Calu3 (cell line): ENCODE measurements at places on chromosomes 16 and 17. TPM values are rescaled to one million over a fixed set of nuclear protein-coding genes. Genes with fewer than 3 reads are reported as not detected.

DNA sequence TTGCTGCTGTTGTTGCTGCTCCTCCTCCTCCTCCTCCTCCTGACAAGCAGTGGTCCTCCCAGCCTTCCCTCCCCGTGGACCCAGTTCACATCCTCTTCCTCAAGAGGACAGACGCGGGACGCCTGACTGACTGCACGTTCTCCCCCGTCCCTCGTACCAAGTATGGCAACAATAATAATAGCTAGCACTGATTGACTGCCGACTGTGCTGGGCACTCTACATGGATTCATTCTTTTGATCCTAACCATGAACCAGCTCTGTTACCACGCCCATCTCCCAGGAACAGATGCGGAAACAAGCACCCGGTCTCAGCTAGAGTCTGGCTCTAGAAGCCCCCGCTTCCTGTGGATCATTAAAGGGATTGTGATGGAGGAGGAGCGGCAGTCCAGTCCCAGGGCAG, 78.0 kb downstream of the GNAO1 start:
- no peaks in the 10 kb centered on the region for H3K36me3 ChIP-seq
- H3K27ac ChIP-seq: no peak overlapping the region
- no peak for DNase-seq
- H3K4me1 ChIP-seq: no peaks in the 10 kb centered on the region
- no peak overlapping the region for H3K4me3 ChIP-seq

GDPD3 gene
- 7.8 and 9.4 TPM in 2 replicates for total RNA-seq

CDH16 gene
- not detected in 2 replicates for total RNA-seq

- H3K36me3 ChIP-seq: no peaks in the 10 kb centered on the region
- no peaks in the 10 kb centered on the region for H3K4me1 ChIP-seq
- no peak overlapping the region for H3K4me3 ChIP-seq
These were observed 140.2 kb upstream of the CIBAR2 start for GRCh38 chr16:85252461-85252860.

ELMO3 gene
- total RNA-seq: 31.9 and 43.2 TPM in 2 replicates

MYOCD gene
- total RNA-seq: 0.10 TPM in 1 of 2 replicates, not detected in the other

DNA sequence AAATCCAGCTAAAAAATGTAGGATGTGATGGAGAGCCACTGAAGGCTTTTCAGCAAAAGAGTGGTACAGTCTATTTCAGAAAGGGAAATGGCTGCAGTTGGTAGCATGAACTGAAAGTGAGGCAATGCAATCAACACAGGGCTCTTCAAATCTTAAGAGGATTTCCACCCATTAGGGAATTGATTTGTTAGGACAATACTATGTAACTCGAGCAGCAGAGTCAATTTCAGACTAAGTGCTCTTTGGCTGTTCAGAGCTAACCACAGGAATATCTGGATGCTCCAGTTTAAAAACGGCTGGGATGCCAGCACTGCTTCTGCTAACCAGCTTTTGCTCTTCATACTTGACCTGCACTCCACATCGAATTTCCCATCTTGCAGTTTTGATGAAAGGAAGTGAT, 24.6 kb downstream of the CACNG1 start:
- H3K36me3 ChIP-seq: no peaks in the 10 kb centered on the region
- no peak overlapping the region for H3K4me3 ChIP-seq
- no peaks in the 10 kb centered on the region for H3K4me1 ChIP-seq
- no peak for DNase-seq
- H3K27ac ChIP-seq: no peak overlapping the region

- peaks cover 46% of the 10 kb centered on the region for H3K27me3 ChIP-seq
- no peak overlapping the region for H3K27ac ChIP-seq
- H3K4me3 ChIP-seq: no peak overlapping the region
- DNase-seq: no peak
These were observed 365.4 kb downstream of the XYLT1 start for GRCh38 chr16:17105239-17105797.

NLGN2 gene
- 13.9 and 14.6 TPM in 2 replicates for total RNA-seq

GRCh38 chr16:9296271-9296590, 204.8 kb downstream of the HAPSTR1 start:
- peaks cover 9% of the 10 kb centered on the region for H3K4me1 ChIP-seq
- no peaks in the 10 kb centered on the region for H3K36me3 ChIP-seq
- no peak overlapping the region for H3K27ac ChIP-seq
- no peak for DNase-seq

- H3K4me1 ChIP-seq: peaks cover 8% of the 10 kb centered on the region
- H3K4me3 ChIP-seq: no peak overlapping the region
- H3K36me3 ChIP-seq: no peaks in the 10 kb centered on the region
- DNase-seq: no peak
- H3K27me3 ChIP-seq: peaks cover 23% of the 10 kb centered on the region
These were observed 16.4 kb downstream of the CDH13 start for GRCh38 chr16:82643136-82643535.

DNA sequence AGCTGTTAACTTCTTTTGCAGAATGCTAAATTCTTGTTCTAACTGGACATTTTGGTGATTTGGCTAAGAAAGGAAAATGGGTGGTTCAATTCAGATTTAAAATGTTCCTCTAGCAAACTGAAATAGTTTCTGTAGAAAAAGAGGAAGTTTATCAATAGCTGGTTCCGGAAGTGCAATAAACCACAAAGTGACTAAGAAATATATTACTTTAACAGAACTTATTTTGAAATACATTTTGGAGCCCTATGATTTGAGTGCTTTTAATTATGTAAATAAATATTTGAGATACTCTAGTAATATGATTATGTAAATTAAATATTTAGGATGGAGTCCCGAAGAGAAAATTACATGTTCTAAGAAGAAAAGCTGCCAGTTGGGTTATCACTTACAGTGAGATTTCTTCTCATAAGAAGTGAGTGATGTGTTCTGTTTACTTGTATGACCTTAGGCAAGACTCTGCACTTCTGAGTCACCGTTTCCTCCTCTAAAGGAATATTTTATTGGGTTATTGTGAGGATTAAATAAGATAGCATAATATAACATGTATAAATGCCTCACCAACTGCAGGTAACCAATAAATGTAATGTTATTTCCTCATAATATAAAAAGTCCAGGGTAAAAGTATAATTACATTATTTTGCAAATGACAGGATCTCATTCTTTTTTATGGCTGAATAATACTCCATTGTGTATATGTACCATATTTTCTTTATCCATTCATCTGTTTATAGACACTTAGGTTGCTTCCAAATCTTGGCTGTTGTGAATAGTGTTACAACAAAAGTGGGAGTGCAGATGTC, at the start of gene EVI2B:
TSS of gene EVI2B (minus strand) at position 73 of the 800 bp plus-strand sequence. CDS start 8,445 bp downstream, outside the sequence.
- H3K27ac ChIP-seq: peak within 1 kb of the TSS; percentile 15
- H3K27me3 ChIP-seq: no peaks in the 10 kb centered on the region
- no peak for DNase-seq

DNA sequence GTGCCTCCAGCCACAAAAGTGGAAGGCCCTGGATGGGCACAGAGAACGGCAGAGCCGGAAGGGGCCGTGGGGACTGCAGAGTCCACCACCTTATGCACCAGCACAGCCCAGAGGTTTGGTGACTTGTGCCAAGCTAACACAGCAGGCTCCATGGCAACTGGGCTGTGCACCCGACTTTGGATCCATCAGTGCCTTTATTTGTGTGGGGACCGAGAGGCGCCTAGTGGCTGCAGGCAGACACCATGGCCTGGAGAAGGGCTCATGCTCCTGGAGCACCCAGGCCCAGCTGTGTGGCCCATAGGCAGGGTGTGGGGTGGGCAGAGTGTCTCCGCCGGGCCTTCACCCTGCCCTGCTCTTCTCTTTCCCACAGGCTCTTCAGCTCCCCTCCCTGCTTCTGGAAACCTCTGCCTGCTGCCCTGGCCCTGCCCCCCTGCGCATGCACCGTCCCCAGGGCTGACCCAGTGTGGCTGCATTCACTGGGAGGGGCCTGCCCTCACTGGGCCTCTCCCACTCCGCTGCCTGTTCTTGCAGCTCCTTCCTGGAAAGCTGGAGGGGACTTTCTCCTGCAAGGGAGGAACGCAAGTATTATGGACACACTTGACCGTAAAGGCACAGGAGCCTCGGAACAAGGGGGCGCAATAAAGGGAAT, 10.1 kb downstream of the C16orf90 start:
- no peaks in the 10 kb centered on the region for H3K27me3 ChIP-seq
- DNase-seq: no peak
- no peak overlapping the region for H3K4me3 ChIP-seq
- H3K36me3 ChIP-seq: peaks cover 54% of the 10 kb centered on the region
- no peaks in the 10 kb centered on the region for H3K4me1 ChIP-seq

DNA sequence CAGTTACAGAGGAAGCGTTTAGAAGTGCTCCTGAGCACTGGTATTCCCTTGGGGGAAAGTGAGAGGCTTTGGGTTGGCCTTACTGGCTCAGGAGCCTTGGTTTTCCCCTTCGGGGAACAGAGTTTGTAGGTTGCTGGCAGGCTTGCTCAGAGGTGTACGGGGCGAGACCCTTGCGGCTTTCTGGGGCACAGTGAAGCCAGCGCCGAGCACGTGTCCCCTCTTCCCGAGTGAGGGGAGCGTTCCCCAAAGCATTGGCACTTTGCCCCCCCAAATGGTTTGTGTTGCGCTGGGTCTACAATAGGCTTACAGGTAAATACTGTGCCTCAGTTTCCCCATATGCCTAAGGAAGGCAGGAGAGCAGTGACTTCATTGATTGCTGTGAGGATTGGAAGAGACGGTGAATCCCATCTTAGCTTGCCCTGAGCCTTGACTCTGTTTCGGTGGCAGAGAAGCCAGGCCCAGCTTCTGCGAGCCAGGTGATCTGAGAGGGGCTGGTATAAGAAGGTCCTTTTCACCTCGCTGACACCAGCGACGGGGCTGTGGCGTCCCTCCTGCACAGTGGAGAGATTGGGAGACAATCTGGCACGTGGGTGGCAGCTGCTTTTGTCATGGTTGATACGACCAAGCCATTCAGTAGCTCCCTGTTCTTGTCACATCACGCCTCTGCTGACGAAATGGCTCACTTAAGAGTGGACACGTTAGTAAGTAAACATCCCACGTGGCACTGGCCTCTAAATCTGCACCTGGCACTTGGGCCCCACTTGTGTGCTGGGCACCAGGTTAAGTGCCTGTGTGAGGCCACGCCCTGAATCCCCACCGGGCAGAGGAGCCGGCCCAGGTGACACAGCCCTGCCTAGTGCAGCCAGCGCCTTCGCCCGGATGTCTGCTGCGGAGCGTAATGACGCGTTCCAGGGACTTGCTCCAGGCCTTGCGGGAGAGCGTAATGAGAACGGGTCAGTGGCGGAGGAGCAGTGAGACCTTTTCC, 55.0 kb downstream of the MEAK7 start:
- H3K4me3 ChIP-seq: no peak overlapping the region
- no peaks in the 10 kb centered on the region for H3K27me3 ChIP-seq

DNA sequence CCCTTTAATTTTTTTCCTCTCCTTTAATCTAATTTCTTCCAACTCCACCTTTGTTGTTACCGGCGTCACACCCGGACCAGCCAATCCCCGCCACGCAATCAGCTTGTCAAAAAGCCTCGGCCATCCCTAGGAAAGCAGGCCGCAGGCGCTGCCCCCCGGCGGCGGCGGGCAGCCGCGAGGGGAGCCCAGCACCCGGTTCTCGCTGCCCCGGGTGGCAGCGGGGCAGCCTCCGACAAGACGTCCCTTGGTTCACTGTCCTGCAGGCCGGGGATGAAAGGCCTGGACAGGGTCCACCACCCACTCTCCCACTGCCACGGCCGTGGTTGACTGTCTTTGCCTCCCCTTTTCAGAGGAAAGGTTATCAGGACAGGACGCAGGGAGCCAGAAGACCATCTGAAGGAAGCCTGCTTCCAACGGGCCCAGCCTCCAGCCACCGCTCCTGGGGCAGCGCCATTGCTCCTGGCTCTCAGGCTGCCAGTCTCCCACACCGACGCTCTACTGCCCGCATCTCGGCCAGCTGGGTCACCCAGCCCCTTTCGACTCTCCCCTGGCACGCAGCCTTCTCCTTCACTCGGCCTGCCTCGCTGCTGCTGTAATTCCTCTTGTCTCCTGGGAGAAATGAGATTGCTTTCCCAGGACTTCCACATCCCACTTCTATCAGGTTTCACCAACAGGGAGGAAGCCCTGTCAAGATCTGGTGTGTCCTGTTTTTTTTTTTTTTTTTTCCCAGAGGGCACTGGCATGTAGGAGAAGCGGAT, 2.8 kb upstream of the UBTF start:
- peak overlapping the region; percentile 86 for H3K4me3 ChIP-seq
- peaks cover 28% of the 10 kb centered on the region for H3K4me1 ChIP-seq
- no peaks in the 10 kb centered on the region for H3K27me3 ChIP-seq
- DNase-seq: peak; percentile 81

DNA sequence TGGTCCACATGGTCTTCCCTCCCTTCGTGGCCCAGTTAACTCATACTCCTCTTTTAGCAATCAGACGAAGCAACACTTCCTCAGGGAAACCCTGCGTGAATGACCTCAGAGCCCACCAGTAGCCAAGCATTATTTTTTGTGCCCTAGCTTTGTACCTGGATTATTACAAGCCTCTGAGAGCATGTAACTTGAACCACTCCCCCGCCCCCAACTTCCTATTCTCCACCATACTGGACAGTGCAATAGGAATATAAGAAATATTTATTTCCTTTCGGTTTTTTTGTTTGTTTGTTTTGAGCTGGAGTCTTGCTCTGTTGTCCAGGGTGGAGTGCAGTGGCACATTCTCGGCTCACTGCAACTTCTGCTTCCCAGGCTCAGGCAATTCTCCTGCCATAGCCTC, 2.9 kb downstream of the CPPED1 start:
- peaks cover 8% of the 10 kb centered on the region for H3K4me1 ChIP-seq
- no peaks in the 10 kb centered on the region for H3K27me3 ChIP-seq
- no peak overlapping the region for H3K27ac ChIP-seq
- H3K4me3 ChIP-seq: no peak overlapping the region
- H3K36me3 ChIP-seq: peaks cover 4% of the 10 kb centered on the region

DNA sequence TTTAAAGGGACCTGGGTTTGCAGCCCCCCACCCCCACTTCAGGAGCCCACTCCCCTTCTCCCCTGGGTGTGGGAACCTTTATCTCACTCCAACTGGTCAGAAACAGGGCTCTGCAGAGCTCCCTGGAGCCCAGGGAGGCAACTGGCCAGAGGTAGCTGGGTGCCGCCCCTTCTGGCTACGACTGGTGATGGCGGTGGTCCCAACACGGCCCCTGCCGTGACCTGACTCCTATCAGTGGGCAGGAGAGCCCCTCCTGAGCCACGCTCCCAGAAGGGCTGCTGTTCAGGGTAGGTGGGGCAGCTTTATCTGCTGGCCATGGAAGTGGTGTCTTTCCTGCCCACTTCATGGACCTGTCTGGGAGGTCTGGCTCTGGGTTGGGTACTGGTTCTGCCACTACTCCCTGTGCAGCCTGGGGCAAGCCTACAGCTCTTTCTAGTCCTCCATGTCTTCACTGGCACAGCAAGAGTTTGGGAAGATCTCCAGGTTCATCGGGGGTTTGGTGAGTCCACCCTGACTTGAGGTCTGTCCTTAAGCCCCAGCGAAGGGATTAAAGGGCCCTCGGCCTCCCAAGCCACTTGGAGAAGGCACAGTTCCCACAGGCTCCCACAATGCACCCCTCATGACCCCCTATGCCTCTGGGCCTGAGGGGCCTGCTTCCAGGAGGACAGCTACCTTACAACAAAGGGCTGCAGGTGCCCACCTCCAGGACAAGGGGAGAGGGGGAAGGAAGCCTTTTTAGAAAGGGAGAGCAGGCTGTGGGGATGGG, 5.5 kb upstream of the SREBF1 start:
- no peak for DNase-seq
- no peaks in the 10 kb centered on the region for H3K27me3 ChIP-seq
- H3K36me3 ChIP-seq: peaks cover 31% of the 10 kb centered on the region
- no peak overlapping the region for H3K4me3 ChIP-seq

- H3K4me3 ChIP-seq: no peak overlapping the region
- no peak for DNase-seq
- peaks cover 11% of the 10 kb centered on the region for H3K4me1 ChIP-seq
- H3K27me3 ChIP-seq: peaks cover 52% of the 10 kb centered on the region
- H3K36me3 ChIP-seq: peaks cover 4% of the 10 kb centered on the region
These were observed 39.0 kb downstream of the CCDC182 start for GRCh38 chr17:57705921-57706695.
